Activated T-cell treated with anti-CD3 and anti-CD28 coated beads, Interleukin-2, amount 50 U/mL, for 48 hours (primary cell): ENCODE measurements at places on chromosomes 7 and 10.

GRCh38 chr10:123382491-123382890 lies 228.3 kb downstream of the BUB3 start:
- DNase-seq, result no peak

GRCh38 chr7:77349141-77349540 lies 67.0 kb downstream of the GSAP start:
- DNase-seq, result no peak

DNA sequence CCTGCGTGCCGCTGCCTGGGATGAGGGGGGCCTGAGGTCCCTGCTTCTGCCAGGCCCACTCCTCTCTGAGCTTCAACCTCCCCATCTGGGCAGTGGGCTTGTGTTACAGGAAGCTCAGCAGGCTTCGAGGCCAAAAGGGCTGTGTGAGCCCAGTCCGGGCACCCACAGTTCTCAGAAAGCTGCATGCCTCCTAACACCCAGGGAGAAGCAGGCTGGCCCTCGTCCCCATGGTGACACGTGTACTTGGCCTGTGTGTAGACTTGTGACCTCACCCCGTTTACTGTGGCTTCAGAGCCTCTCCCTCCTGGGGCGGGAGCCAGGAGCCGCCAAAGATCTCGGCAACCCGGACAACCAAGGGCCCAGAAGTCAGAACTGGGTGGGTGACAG lies 2.2 kb upstream of the GRIFIN start:
- no peak for DNase-seq

DNA sequence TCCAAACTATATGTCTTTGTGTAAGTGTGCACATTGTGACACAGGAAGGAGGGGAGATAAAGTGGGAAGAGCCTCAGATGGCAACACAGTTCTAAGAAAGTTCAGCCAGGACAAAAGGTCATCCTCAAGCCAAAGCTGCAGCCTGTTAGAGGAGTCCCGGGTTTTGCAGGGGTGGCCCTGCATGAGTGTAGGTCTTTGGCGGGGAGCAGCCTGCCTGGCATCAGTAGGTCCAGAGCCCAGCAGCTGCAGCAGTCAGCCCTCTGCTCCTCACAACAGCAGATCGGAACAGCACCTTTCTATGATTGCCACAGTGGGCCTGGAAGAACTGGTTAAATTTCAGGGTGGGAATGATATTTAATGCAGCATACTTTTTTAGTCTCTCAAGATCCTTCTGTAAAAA lies 13.5 kb upstream of the VDAC2 start:
- no peak for DNase-seq

DNA sequence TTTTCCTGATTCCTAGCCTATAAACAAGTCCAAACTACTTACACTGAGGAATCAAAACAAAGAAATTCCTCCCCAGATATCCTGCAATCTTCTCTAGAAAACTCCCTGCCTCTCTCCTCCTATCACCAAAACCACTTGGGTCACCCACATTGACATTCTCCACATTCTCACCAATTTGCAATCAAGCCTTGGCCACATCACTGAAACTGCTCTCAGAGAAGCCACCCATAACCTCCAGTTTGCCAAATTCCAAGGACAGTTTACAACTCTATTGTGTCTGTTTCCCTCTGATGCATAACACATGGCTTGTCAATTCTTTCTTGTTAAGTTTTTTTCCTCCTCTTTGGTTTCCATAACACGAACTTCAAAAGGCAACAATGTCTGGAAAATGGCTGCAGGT lies 233.5 kb downstream of the XPNPEP1 start:
- no peak for DNase-seq
